ENCODE measurements at places on chromosomes 4 and X.

GRCh38 chrX:24842486-24842885, 148.8 kb downstream of the POLA1 start:
- H3K36me3 ChIP-seq: no peaks in the 10 kb centered on the region
- H3K27ac ChIP-seq: no peak overlapping the region
- H3K4me3 ChIP-seq: no peak overlapping the region
- no peaks in the 10 kb centered on the region for H3K27me3 ChIP-seq
- DNase-seq: no peak

DNA sequence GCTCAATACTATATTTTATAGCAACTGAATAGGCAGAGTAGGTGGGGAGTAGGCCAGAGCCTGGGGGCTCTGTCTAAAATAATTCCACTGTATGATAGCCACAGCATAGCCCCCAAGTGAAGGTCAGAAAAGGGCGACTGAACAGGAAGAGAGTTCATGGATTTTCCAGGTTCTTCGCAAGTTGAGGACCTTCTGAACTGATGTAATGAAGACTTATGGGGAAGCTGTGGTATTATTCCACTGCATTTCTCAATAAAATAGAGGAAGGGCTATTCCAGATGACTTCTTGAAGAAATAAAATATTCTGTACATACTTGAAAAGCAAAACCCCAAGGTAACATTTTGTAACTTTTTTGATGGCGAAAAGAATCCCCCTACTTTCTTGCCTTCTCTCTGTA, 231.4 kb upstream of the GPC4 start:
- peaks cover 30% of the 10 kb centered on the region for H3K27me3 ChIP-seq
- no peaks in the 10 kb centered on the region for H3K36me3 ChIP-seq
- no peak overlapping the region for H3K27ac ChIP-seq
- no peak for DNase-seq
- H3K4me1 ChIP-seq: peaks cover 10% of the 10 kb centered on the region
- no peak overlapping the region for H3K4me3 ChIP-seq

DNA sequence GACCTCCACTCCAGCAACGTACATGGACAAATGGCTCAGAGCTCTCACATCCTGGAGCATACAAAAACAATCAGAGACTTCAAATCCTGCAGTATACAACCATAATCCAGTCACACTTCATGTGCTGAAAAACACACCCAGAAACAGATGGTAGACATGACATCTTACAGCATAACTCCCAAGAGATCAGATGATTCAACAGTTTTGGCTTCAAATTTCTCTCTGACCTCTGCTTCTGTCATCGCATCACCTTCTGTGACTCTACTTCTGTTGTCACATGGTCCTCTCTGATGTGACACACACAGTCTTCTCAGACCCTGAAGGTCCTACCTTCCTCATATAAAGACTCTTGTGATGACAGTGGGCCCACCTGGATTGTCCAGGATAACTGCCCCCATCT, 18.5 kb downstream of the SUV39H1 start:
- no peaks in the 10 kb centered on the region for H3K36me3 ChIP-seq
- no peaks in the 10 kb centered on the region for H3K4me1 ChIP-seq
- no peaks in the 10 kb centered on the region for H3K27me3 ChIP-seq
- DNase-seq: no peak
- H3K27ac ChIP-seq: no peak overlapping the region

DNA sequence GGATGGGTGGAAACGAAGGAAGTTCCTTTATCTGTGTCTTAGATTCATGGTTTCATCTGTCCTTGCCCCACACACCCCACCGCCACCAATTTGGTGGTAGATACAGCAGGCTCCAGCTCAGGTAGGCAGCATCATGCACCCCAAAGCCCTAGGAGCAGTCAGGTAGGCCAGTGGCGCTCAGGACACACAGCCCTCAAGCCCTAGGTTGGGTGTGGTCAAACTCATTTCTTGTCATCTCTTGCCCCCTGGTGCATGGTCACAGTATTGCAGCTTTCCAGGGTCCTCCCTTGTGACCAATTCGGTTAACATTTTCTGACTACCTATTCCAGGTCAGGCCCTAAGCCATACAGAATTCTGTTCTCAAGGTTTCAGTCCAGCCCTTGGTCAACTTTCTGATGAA, 14.5 kb upstream of the PRRG3 start:
- H3K27ac ChIP-seq: no peak overlapping the region
- H3K36me3 ChIP-seq: no peaks in the 10 kb centered on the region
- H3K4me3 ChIP-seq: no peak overlapping the region
- H3K27me3 ChIP-seq: no peaks in the 10 kb centered on the region

DNA sequence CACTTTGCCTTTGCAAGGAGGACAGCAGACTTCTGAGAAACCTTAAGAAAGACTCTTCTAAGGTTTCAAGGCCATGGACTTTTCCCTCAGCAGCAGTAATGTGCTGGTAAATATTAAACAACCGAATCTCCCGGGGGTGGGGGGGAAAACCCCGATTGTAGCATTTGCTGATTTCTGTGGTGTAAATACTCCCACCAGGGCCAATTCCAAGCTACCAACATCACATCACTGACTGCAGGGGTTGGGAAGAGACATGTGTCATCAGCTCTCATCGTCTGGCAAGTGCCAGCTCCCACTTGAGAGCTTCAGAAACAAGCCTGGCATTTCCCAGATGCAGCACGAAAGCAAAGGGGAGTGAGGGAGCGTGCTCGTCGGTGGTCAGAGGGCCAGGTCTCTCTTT, 101.2 kb downstream of the BCOR start:
- H3K27ac ChIP-seq: no peak overlapping the region
- no peaks in the 10 kb centered on the region for H3K36me3 ChIP-seq
- H3K4me3 ChIP-seq: no peak overlapping the region
- no peaks in the 10 kb centered on the region for H3K27me3 ChIP-seq
- no peaks in the 10 kb centered on the region for H3K4me1 ChIP-seq

DNA sequence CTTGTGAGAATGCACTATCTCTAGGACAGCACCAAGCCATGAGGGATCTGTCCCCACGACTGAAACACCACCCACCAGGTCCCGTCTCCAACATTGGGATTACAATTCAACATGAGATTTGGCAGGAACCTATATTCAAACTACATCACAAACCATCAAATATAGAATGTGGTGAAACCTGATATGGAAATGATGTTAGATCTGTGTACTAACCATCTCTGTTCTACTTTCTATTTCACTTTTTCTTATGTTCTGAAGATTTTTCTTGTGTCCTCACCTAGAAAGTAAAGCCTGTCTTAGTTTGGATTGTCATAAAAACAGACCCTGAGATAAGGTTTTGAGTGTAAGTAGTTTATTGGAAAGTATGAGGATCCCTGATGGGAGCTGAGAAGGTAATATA, 37.8 kb upstream of the TACR3 start:
- H3K36me3 ChIP-seq: no peaks in the 10 kb centered on the region
- no peaks in the 10 kb centered on the region for H3K27me3 ChIP-seq
- no peaks in the 10 kb centered on the region for H3K4me1 ChIP-seq
- H3K27ac ChIP-seq: no peak overlapping the region
